Stimulated activated CD8-positive, alpha-beta memory T cell treated with anti-CD3 and anti-CD28 coated beads, Interleukin-4, amount 100 ng/mL, for 24 hours (primary cell): ENCODE measurements at places on chromosomes 1 and 21.

DNA sequence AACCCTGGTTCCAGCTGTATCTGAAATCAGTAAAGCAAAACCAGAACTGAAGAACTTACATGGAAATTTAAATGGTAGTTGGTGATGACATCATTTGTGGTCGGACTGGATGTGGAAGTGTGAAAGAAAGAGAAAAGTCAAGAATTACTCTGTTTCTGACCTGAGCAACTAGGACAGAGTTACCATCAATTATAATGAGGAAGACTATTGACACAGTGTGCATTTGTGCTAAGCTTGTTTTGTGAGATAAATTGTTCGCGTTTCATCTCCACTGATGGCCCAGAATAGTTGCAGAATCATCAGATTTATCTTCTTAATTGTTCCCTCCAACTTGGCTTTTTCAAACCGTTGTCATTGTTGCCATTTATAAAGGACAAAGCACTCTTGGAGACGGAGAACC, 410.6 kb upstream of the DEPDC1 start:
- DNase-seq = no peak

- no peak for DNase-seq
Observed at GRCh38 chr21:34630536-34631143, 15.7 kb upstream of the RCAN1 start.

DNA sequence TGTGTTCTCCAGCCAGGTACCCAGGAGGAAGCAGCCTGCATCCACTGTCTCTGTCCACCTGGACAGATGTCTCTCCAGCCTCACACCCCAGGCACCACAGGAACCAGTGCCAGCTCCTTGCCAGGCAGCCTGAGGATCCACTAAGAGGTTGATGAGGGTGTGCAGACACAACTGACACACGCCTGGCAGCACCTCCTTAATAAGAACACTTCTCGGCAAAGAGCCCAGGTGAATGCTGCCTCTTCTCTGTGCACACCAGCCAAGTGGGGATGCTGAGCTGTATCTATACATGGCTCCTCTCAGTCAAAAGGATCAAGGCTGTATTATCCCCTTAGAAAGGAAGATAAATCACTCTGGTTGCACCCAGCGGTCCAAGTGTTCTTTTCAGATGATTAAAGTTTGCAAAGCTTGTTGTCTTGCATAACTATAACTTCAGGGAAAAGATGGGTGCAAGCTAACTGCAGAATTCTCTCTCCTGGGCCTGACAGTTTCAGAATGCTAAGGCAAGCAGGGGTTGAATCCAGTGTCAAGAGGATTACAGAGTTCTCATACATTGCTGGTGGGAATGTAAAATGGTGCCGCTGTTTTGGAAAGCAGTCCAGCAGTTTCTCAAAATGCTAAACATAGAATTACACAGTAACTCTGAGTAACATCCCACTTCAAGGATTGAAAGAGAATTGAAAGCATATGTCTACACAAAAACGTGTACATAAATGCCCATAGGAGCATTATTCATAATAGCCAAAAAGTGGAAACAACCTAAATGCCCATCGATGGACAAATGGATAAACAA, 3.7 kb upstream of the CAPN8 start:
- no peak for DNase-seq

- DNase-seq = no peak
Observed at GRCh38 chr1:72186733-72187307, 95.5 kb downstream of the NEGR1 start.

DNA sequence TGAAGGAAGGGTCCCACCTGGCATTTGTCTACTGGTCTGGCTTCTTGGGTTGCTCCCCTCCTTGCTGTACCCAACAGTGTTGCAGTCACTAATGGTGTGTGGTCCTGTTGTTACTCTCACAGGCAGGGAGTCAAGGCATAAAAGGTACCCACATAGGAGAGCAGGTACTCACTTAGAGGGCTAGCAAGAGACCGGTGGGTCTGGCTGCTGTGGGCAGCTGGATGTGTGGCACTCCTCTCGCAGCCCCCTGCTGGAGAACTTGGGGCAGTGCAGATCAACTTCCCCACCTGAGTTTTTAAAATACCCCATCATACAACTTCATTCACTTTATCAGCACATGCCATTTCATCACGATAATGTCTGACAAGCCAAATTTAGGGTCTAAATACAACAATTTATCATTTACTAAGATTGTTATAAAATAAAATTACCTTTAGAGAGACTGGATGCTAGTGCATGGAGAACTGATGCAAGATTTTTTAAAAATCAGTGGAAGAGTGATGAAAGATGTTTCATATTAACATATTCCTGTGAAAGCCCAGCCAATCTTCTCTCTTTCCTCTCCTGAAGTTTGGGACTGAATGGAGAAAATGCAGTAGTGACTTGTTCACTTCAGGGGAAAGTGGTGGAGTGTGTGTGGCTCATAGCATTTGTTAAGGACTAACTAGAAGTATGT, 42.8 kb downstream of the ACP6 start:
- no peak for DNase-seq

- DNase-seq = no peak
Observed at GRCh38 chr1:41368366-41368765, 7.1 kb downstream of the FOXO6 start.

DNA sequence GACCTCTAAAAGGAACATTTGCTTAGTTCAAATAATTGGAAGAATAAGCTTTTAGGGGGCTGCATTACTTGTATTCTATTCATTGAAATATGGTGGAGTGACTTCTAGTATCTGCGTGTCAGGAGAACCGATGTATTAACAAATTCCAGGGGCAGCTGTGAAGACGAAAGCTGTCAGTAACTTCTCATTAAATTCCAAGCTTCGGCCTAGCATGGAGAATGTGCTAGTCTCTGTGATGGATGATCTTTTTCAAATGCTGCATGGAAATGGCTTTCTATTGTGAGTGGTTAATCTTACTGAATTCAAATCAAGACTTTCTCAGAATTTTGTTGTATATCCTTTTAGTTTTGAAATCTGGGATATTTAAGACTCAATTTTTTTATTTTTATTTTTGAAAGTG, 429.9 kb downstream of the ADGRL2 start:
- DNase-seq = no peak

DNA sequence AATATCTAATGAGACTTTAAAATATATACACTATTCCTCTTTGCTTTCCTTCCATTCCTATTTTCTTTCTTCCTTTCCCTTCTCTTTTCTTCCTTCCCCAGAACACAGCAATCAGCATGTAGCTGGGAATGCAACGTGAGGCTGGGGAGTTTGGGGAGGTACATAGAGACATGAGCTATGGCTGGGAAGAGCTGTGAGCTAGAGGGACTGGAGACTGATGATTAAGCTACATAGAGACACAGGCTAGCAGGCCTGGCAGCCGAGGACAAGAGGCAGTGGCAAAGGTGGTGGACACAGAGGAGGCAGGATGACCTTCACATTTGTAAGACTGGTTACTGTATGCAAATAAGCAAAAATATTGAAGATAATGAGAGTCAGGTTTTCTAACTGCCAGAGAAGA, 7.5 kb downstream of the LPAR3 start:
- no peak for DNase-seq

GRCh38 chr1:158014731-158015320, 21.4 kb downstream of the KIRREL1 start:
- no peak for DNase-seq

DNA sequence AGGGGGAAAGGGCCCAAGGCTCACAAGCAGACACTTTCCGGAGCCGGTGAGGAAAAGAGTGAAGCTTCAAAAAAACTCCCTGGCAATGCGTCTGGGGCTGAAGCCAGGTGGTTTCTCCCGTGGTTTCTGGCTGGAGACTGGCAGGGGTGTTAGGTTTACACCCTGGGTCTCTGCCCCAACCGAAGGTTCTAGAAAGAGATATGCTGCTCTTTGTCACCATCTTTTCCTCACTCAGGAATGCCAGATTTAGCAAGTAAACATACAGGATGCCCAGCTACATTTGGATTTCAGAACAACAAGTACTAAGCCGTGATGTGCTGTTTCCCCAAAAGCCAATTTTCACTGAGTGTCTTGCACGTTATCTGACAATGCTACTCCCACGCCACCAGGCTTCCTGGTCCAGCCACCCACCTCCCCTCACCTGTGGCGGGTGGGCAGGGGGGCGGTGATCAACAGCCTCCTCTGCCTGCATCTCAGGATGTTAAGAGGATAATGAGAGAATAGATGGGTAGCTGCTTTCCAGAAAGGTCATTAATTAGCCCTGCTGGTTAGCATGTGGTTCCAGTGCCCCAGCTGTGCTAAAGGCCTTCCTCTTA, 69.6 kb upstream of the OLIG2 start:
- DNase-seq = no peak

DNA sequence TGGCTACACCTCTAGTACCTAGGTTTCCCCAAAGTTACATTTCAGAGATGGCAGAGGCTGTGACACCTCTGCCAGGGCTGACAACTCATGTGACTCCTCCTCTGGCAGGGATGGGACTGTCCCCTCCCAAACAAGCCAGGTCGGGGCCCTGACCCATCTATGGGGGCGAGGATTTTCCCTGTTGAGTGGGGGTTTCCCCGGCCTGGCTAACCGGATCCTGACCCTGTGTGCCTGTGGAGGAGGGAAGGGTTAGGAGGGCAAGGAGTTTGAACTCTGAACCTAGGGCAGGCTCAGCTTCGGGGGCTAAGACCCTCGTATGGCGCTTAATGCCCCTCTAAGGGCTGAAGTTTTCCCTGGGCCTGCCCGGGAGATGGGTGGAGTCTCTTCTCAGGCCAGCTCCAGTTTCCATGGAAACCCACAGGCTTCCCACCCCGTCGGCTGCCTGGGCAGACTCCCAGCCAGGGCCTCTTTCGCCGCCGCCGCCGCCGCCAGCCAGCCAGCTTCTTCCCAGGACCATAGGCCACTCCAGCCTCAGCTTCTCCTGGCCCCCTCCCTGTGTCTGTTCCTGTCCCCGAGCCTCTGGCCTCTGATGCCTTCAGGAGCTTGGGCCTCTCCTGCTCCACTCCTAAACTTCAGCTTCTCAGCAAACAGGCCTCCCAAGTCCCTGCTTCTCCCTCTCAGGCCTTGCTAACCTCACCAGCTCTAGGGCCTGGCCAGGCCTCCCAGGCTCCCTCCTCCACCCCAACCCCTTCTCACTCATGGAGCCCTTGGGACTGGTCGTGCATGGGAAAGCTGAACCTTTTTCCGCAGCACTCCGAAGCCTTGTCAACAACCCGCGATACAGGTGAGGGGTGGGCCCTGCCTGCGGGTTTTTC, at the start of gene BTBD19:
Gene BTBD19, plus strand, starts transcription at position 461 of the 875 bp plus-strand sequence. Its CDS starts 298 bp downstream, at position 759.
- peak; percentile 63 for DNase-seq

DNA sequence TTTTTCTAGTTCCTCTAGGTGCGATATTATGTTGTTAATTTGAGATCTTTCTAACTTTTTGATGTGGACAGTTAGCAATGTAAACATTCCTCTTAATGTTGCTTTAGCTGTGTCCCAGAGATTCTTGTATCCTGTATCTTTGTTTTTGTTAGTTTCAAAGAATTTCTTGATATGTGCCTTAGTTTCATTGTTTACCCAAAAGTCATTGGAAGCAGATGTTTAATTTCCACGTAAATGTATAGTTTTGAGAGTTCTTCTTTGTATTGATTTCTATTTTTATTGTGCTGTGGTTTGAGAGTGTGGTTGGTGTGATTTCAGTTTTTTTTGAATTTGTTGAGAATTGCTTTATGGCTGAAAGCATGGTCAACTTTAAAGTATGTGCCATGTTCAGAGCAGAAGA, 319.4 kb downstream of the PTBP2 start:
- DNase-seq = no peak

GRCh38 chr1:50527249-50527986, 104.2 kb upstream of the DMRTA2 start:
- DNase-seq = no peak

- DNase-seq = no peak
Observed at GRCh38 chr1:164588516-164589341, 29.7 kb downstream of the PBX1 start.

GRCh38 chr1:92482665-92483609, 3.8 kb downstream of the GFI1 start:
- no peak for DNase-seq

GRCh38 chr1:197911857-197912696, 5.1 kb upstream of the LHX9 start:
- DNase-seq = no peak

DNA sequence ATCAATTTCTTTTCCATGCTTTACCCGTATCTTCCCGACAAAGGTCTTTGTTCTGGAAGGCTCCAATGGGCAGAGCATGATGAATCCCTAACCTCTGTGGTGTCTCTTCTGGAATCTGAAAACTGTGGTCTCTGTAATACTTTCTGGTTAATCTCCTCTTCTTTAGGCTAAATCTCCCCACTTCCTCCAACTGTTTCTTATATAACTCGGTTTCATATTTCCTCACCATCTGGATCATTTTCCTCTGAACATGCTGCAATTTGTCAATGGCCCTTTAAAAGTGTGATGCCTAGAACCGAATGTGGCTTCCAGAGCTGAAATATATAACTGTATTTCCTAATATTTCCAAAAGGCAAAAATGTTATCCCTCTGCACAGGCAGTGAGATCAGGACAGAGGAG, 66.1 kb downstream of the ALG14 start:
- DNase-seq = no peak

DNA sequence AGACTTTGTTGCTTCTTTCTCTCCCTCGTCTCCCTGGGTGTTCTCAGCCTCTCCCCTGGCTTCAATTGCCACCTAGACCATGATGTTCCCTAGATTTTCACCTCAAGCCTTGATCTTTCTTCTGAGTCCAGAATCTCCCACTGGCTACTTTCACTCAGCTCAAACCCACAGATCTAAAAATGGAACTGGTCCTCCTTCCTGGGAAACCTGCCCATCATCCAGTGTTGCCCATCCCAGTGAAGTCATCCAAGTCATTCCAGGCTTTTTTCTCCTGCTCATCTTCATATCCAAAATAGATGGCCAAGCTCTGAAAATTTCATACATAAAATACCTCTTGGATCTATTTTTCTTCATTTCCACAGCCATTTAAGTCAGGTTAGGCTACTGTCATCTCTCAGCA, 347.4 kb downstream of the KCNH1 start:
- no peak for DNase-seq

- DNase-seq = no peak
Observed at GRCh38 chr1:153929426-153929825, 6.7 kb upstream of the GATAD2B start.

GRCh38 chr1:1893291-1893985, 2.6 kb upstream of the GNB1 start:
- DNase-seq = no peak

DNA sequence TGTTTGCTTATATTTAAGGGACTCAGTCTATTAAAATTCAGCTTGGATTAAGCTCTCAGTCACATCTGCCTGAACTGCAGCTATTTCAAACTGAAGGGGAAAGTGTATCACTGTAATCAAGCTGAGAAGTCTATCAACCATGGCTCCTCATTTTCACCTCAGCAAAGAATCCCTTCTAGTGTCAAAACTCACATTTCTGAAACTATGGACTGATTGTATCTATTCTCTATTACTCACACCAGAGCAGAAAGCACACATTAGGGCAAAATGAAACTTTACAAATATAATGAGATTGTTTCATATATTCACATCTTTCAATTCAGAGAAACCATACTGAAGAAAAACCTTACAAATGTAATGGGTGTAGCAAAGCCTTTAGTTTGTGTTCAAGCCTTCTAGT, 14.6 kb upstream of the C1orf146 start:
- DNase-seq = no peak

DNA sequence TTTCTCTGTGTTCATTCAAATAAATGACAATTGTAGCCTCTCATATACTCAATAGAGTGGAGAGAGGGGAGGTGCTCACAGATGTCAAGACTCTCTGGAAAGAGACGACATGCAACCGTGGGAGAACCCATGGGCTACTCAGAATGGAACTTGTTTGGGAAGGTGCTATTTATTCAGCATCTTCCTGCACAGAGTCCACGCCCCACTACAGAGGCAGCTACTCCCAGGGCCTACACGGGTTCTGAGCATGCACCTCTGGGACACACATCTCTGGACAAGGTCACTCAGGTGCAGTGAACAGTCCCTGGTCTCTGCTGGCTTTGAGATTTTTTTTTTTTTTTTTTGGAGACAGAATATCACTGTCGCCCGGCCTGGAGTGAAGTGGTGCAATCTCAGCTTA, 64.1 kb downstream of the NID1 start:
- no peak for DNase-seq
